ENCODE measurements at places on chromosomes 12 and 14. TPM values are rescaled to one million over a fixed set of nuclear protein-coding genes. Genes with fewer than 3 reads are reported as not detected.

GRCh38 chr12:87160848-87161601, 868.2 kb downstream of the C12orf50 start:
- no peak for DNase-seq

- no peak for DNase-seq
Observed at GRCh38 chr12:54262403-54262925, 17.5 kb downstream of the CBX5 start.

GRCh38 chr12:58247633-58248032, 306.3 kb downstream of the ATP23 start:
- no peak for DNase-seq

DNA sequence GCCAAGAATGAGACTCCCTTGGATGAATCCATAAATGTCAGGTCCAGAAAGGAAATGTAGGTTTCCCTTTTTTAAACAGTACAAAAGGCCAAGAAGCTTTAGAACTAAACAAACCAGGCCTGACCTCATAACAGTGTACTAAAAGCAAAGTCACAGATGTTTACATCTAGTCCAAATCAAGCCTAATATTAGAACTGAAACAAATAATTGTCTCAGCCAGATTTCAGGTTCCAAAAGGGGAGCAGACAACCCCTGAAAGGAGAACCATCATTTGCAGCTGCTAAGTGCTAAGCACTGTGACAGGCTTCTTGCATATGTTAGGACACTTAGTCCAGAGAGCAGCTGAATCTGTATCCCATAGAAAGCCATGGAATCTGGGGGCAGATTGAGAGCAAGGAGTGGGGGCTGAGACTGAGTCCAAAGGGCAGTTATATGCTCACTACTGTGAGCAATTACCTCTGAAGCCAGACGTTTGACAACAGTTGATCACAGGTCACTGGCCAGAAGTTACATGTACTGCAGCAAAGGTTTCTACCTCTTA, 90.1 kb downstream of the STXBP6 start:
- DNase-seq = no peak

The SCNN1A gene
- total RNA-seq = 2.4 TPM

The CIROP gene
- not detected for total RNA-seq
